Fibroblast of upper back skin (primary cell): ENCODE measurements at places on chromosomes 6 and 20.

DNA sequence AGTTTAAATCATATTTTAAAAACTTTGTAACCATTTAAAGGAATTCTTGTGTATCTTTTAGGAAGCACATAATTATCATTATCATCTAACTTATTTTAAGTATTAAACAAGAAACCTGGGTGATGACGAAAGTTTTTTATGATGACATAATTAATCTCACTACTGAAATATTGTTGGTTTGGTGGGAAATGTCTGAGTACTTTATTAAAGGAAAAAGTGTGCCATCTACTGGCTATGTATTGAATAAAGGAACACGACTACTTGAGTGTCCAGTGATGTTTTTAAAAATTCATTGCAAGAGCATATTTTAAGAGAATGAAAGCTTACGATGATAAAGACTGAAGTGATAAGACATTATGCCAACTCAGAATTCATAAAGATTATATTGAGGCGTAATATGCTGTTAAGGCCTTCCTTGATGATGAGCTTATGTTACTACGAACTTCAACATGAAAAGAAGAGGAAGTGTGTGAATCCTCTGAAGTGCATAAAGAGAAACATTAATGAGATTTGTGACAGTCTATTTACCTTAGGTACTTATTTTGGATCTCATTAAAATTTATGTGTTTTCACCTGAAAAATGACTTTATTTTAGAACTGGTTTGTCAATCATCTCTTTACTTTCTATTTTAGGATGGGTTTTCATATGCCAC, 12.0 kb upstream of the TRMT11 start:
- peak; percentile 73 for DNase-seq

DNA sequence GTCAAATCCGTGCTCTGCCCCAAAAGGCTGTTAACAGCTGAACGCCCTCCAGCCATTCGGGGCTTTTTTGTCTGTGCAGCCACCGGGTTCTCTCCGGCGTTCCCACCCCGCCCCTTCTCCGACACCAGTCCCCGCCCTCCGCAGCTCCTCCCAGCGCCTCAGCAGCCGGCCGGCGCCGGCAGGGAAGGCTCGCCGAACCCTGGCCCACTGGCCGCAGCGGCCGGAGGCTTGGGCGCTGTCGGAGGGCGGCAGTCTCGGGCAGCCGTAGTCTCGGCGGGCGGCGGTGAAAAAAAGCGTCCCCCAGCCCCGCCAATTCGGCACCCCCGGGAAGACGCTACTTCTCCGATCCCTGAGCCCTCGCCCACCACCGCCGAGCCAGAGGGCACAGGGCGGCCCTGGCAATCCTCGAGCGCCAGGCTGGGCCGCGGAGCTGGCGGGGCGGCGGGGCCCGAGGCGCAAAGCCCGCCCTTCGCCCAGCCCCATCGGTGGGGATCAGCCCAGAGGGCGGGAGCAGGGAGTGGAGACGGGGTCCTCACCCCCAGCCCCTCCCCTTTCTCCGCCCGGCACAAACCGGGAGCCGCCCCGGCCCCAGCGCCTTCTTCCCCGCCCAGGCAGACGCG, at the start of gene SESN1:
SESN1 (minus strand) TSS at position 431 of the 620 bp plus-strand sequence. CDS start 773 bp downstream, outside the sequence.
- DNase-seq: peak; percentile 89

GRCh38 chr20:38098952-38099351, 65.4 kb downstream of the RPRD1B start:
- no peak for DNase-seq

- DNase-seq: no peak
These were observed 21.2 kb upstream of the MAPK13 start for GRCh38 chr6:36109092-36109491.

DNA sequence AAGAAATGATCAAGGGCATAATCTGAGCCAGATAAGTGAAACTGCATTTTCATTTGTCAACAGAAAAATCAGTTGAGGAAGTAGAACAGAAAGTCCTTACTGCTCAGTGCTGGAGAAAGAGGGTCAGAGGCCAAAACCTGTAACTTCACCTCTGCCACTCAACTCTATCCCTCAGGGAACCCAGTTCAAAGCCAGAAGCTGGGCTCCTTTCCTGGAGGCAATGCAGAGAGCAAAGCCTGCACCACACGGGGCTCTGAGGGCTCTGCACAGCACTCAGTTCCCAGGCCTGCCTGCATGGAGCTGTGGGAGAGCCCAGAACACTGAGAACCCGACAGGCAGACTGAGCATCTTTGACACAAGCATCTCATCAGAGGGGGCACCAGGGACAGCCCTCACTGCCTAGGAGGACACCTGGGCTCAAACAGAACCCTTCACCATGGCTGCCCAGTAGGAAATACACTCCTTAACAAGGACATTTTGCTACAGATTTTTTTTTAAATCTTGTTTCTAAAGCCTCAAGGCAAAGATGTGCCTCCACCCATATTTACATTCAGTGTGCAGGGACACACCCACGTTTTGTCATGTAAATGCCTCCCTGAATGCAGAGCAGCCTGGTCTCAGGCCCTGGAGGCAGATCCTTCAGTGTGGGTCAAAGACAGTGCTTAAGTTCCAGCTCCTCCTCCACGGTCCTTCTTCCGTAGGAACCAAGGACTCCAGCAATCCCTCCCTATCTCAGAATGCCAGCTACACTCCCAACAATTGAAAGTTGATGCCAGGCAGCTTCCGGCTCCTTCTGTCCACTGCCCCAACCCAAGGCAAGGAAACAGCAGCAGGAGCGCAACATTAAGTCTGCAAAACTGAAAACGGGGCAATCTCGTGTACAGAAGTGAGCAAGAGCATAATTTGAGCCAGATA, 6.6 kb downstream of the RNASET2 start:
- no peak for DNase-seq

DNA sequence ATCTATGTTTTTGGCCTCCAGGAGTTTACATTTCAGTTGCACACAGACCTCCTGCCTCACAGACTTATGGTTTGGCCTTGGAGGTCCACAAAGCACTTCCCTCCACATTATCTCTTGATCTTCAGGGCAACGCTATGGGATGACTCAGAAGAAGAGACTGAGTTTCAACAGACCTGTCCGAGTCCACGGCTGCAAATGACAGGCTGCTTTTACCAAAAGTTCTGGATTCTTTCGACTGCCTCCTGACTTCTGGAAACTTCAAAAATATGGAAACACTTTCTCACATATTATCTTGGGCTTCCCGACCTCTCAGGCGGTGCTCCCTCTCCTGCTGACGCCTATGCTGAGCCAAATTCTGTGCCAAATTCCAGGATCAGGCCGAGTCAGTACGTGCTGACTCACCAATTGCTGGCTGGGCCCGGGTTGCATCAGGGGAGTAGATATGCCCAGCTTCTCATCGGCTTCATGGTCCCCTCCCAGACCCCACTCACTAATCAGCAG, 190.2 kb downstream of the BMP7 start:
- peak; percentile 77 for DNase-seq

GRCh38 chr20:61387954-61388348, 135.9 kb downstream of the CDH4 start:
- DNase-seq: no peak

DNA sequence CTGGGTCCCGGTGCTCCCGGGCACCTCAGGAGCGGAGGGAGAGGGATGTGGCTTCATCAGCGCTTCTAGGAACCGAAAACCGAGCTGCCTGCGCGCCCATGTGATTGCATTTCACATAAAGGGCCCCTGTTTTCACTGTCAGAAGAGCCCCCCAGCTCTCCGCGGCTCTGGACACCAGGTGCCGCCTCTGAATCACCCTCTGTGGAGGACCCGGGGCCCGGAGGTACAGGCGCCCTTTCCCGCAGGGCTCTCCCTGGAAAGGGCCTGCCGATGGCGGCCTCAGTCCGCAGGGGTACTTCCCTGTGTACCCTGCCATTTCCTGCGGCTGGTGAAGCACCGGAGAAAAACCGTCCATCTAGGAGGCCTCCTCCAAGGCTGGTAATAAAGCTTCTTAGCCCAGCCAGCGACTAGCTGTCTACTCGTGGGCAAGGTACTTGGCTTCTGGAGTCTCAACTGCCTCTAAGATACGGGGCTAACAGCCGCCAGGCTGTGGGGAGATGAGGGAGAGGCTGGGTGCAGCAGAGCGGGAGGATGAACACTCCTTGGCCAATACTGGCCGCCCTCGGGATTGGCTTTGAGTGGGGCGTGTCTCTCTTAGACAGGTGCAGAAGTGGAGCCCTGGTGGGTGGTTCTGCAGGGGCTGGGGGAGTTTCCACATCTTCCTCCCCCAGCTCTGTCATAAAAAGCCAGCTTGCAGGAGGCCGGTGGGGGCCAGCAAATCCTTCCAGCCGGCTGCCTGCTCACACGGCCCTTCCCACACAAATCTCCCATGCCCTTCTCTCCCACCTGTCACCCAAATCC, 1.6 kb downstream of the PPP1R16B start:
- no peak for DNase-seq

- DNase-seq: peak; percentile 92
These were observed 58.8 kb downstream of the RSPO3 start for GRCh38 chr6:127177030-127177922.

GRCh38 chr6:35719404-35719829, 17.4 kb upstream of the ARMC12 start:
- no peak for DNase-seq

GRCh38 chr6:14848019-14848418, 397.9 kb upstream of the JARID2 start:
- no peak for DNase-seq

- no peak for DNase-seq
These were observed 42.5 kb downstream of the PACSIN1 start for GRCh38 chr6:34508425-34508824.

DNA sequence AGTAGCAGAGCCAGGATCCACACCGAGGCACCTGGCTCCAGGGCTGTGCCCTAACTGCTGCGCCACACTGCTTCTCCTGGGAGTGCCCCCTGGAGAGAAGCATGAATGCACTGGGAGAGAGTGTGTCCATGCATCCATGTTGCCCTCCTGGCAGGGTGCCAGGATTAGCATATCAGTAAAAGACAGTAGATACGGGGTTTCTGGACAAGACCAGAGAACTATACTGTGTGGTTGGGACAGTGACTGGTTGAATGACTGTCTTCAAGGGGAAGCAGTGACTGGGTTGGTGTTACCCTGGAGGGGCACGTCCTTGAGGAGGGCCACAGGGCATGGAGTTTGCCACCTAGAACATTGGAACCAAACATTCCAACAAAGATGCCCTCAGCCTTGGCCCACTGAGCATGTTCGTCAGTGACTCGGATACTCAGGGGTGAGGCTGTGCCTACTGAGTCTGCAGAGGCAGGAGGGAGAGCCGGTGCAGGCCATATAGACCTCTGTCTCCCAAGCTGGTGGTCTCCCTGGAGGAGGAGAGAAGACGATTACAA, 288.8 kb downstream of the CDC5L start:
- DNase-seq: no peak

DNA sequence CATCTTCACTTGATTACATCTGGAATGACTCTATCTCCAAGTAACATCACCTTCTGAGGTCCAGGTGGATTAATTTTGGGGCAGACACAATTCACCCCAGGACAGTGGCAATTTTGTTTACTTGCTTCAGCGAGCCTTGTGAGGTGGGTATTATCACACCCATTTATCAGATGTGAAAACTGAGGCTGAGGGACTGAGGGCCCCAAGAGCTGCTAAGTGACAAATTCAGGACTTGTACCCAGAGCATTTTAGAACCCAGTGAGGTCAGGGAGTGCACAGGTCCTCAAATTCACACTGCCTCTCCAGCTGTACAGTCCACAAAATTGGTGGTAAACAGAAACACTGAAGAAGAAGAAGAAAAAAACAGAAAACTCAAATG, 125.2 kb upstream of the PMEPA1 start:
- DNase-seq: no peak

DNA sequence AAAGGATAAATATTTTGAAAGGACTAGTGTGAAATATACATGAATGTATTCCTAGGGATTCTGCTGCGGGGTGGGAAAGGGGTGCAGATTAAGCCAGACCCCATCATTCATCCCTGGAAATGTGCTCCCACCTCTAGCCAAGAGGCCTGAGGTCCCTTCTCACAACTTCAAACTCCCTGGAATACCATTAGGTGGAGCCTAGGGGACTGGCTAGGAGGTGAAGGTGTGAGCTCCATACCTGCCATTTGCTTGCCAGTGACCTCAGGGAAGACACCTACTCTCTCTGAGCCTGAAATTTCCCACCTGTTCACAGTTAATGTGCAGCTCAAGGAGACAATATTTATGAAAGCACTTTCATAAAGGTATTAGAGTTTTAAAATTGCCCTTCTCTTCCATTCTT, 4.7 kb upstream of the CCN2 start:
- DNase-seq: no peak

DNA sequence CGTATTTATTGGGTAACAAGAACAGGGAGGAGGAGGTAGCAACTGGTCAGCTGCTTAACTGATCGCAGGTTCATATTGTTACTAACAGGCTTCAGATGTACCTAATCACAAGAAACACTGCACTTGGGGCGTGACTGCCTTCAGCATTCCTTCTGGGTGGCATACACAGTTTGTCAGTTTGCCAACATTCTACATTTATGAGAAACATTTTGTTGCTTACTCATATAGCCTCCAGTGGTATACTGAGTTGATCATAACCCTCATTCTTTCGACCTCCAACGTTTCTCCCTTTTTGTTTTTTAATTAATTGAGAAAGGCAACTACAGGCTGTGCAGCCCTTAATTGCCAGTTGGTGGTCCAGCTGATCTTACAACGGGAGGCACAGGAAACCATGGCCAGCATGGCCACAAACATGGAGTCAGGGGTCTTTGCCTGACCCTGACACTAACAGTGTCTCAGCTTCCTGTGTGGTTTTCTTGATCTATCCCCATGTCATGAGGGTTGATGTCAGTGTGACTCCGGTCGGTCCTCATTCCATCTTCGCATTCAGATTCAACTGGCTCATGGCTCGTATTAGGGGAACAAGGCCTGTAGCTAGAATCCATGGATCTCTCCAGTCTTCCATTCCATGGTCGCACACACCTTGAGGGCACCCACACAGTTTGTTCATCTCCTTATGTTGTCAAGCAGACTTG, 9.4 kb downstream of the EPB41L2 start:
- no peak for DNase-seq

- no peak for DNase-seq
These were observed 188.2 kb upstream of the ASCC3 start for GRCh38 chr6:101069191-101069795.

GRCh38 chr20:37226889-37227288, 34.7 kb downstream of the GHRH start:
- DNase-seq: no peak

- no peak for DNase-seq
These were observed 28.5 kb downstream of the GMDS start for GRCh38 chr6:2216794-2217383.

GRCh38 chr6:143363299-143363698, 87.2 kb downstream of the ADAT2 start:
- DNase-seq: no peak

DNA sequence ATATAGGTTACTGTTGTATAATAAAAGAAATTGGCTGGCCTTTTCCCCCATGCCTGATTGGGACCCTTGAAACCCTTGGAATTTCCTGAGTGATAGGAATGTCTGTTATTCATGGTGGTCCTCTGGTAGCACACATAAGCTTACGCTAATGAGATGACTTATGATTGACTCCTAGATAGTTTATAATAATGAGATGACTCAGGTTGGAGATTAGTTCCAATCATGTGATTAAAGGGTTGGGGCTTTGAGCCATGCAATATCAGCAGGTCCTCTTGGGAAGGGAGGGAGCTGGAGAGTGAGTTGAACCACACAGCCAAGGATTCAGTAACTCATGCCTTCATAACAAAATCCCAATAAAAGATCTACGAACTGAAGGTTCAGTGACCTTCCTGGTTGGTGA, 407.6 kb upstream of the MANEA start:
- peak; percentile 45 for DNase-seq
